ENCODE measurements at places on chromosomes 11 and 22. TPM values are rescaled to one million over a fixed set of nuclear protein-coding genes. Genes with fewer than 3 reads are reported as not detected.

DNA sequence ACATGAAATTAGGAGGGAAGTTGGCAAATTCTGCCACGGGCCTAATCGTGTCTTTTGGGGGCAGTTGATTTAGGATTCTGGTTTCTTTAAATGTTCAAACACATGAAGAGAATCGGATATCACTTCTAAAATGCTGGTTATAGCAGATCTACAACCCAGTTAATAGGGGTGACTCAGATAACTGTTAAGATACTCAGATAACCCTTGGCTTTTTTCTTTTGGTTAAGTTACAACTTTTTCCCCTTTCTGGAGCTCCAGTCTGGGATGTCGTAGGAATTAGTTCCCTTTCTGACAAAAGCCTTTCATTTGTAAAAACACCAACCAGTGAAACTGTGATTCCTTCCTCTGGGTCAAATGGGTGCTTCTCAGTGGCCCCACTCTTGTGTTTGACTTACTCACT, 976 bp downstream of the DEPDC7 start:
- DNase-seq, result no peak

The RBMXL2 gene
- total RNA-seq, result not detected

GRCh38 chr11:130999992-131000770, 83.9 kb upstream of the SNX19 start:
- peak; percentile 92 for DNase-seq

- DNase-seq, result no peak
Measured at GRCh38 chr11:33476945-33477606, 219.9 kb downstream of the HIPK3 start.

GRCh38 chr11:17077240-17077519, 287 bp downstream of the RPS13 start:
- no peak for DNase-seq
